Naive thymus-derived CD8-positive, alpha-beta T cell (primary cell): ENCODE measurements at places on chromosomes 1 and 21. TPM values are rescaled to one million over a fixed set of nuclear protein-coding genes. Genes with fewer than 3 reads are reported as not detected.

DNA sequence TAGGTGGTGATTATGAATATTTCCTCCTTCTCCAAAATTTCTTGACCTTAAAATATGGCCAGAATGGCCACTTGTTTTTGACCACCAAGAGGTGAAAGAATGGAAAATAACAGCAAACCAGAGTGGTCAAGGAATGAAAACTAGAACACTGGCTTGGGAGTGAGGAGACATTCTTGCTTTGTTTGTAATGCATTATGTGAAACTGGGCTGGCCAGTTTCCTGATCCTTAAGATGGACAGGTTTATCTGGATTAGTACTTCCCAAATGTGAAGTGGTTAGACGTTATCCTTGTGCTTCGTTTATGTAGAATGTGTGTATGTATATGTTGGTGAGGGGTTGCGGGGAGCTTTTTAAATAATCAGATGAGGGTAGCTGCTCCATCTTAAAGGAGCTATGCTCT lies 12.8 kb downstream of the PLA2G4A start:
- H3K4me1 ChIP-seq, result no peaks in the 10 kb centered on the region
- H3K36me3 ChIP-seq, result no peaks in the 10 kb centered on the region
- peaks cover 9% of the 10 kb centered on the region for H3K27me3 ChIP-seq
- no peak overlapping the region for H3K4me3 ChIP-seq
- H3K27ac ChIP-seq, result no peak overlapping the region

S100A14 gene
- polyA plus RNA-seq, result not detected

RGS1 gene
- 4.8 TPM for polyA plus RNA-seq

DNA sequence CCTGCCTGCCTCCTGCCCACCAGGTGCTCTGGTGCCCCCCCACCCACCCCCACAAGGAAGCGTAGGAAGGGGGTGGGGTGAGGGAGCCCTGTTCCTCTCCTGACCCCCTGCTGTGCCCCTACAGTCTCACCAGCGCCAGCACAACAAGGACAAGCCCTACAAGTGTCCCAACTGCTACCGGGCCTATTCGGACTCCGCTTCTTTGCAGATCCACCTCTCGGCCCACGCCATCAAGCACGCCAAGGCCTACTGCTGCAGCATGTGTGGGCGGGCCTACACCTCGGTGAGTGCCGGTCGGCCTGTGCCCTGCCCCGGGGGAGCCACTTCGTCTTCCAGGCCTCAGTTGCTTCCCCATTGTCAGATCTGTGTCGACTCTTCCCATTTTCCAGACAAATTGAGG lies 25.9 kb downstream of the A3GALT2 start:
- no peaks in the 10 kb centered on the region for H3K27me3 ChIP-seq
- peak overlapping the region; percentile 64 for H3K27ac ChIP-seq
- DNase-seq, result no peak
- H3K36me3 ChIP-seq, result peaks cover 56% of the 10 kb centered on the region
- H3K4me1 ChIP-seq, result peaks cover 6% of the 10 kb centered on the region
- no peak overlapping the region for H3K4me3 ChIP-seq

DNA sequence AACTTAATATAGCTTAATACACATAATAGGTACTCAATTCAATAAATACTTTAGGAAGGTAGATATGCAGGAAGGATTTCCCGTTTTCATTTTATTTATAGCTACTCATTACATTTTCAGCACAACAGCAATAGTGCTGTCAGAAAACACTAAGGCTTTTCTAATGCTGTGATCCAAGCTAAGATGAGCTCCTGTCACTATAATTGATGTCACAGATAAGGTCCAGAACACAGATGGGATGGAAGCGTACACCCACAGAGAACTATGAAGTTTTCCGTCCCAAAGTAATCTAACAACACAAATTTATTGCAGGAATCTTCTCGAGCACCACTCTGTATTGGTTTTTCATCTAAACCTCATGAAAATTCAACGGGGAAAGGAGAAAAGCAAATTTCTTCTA lies 13.6 kb downstream of the AUNIP start:
- DNase-seq, result no peak
- no peaks in the 10 kb centered on the region for H3K36me3 ChIP-seq
- no peak overlapping the region for H3K27ac ChIP-seq
- H3K4me3 ChIP-seq, result no peak overlapping the region
- H3K4me1 ChIP-seq, result no peaks in the 10 kb centered on the region

DNA sequence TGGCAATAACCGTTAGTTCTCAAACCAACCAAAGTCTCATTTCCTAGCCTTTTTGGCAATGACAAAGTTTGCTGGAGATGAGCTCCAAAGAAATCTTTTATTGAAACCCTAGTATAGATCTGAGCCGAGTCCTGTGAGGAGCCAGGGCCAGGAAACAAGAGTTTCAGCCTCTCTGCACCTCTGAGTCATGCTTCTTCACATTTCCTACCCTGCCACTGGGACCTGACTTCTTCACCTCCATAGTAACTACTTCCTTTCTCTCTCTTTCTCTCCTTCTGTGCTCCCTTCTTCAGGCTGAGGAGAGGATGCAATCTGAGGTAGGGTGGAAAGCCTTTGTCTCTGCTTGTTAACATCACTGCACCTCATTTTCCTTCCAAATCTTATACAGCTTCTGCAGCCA lies 38.7 kb upstream of the IPO9 start:
- H3K27ac ChIP-seq, result no peak overlapping the region
- H3K27me3 ChIP-seq, result no peaks in the 10 kb centered on the region
- H3K4me1 ChIP-seq, result peaks cover 6% of the 10 kb centered on the region
- H3K4me3 ChIP-seq, result no peak overlapping the region
- no peak for DNase-seq

C1orf94 gene
- not detected for polyA plus RNA-seq

F5 gene
- not detected for polyA plus RNA-seq

C8B gene
- polyA plus RNA-seq, result not detected

DNA sequence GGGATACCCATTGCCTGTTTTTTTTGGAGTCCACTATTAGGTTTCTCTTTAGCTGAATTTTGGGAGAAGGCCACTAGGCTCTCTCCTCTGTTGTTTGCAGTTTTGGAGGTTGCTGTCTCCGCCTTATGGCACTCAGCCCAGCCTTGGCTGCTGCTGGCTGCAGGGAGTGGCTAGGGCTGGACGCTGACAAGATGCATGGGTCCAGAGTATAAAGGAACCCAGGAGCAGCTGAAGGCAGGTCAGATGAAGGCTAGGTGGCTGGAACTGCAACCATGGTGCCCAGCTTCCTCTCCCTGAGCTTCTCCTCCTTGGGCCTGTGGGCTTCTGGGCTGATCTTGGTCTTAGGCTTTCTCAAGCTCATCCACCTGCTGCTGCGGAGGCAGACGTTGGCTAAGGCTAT lies at the start of gene CYP4B1:
TSS of gene CYP4B1 (plus strand) at position 237 of the 400 bp plus-strand sequence. CDS start at position 273, 36 bp downstream.
- no peaks in the 10 kb centered on the region for H3K4me1 ChIP-seq
- no peak within 1 kb of the TSS for H3K4me3 ChIP-seq
- no peak within 1 kb of the TSS for H3K27ac ChIP-seq
- no peaks in the 10 kb centered on the region for H3K36me3 ChIP-seq
- no peak for DNase-seq
- H3K27me3 ChIP-seq, result peaks cover 23% of the 10 kb centered on the region

DNA sequence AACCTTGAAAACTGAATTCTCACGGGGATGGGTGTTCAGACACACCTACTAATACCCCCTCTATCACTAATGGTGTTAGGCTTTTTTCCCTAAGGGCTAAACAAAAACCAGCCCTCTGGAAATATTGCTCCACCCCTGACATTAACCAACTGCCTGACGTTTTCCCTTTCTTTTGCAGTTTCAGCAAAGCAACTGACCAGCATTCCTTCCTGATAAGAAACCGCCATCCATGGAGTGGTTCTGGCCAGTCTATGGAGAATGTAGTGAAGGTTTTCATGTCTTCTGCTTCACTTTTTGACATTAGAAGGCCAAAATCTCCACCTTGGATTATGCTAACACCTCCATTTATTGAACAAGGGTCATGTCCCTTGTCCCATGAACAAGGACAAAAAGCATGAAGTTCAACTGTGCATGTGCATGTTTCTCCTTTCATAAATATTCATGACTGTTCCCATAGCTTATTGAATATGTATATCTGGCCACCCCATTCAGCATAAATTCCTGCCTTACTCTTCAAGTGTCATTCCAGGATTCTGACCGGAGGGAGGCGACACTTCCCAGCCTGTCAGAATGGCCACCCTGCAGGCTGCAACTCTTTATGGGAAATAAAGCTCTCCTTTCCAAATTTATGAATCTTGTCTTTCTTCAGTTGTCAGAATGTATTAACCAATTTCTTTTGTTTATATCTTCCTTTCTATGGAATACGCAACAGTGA lies 314.3 kb downstream of the HHIPL2 start:
- DNase-seq, result no peak
- H3K4me3 ChIP-seq, result no peak overlapping the region
- H3K27me3 ChIP-seq, result no peaks in the 10 kb centered on the region

TLR5 gene
- 1.2 TPM for polyA plus RNA-seq

DNA sequence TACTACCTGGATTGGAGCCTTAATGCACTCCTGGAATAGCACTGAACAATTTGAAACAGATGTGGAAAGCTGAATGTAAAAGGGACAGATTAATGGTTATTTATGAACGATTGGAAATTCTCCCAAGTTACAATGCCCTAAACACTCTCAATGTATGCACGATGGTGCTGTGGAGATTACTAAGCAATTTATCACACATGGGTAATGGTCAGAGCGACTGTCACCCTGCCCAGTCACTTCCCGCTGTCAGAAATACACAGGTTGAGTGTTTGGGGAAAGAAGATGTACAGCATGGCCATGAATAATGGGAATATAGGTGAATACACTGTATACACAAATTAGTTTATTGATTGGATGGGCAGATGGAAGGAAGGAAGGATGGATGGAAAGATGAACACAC lies 342.4 kb downstream of the VAV3 start:
- H3K4me3 ChIP-seq, result no peak overlapping the region
- H3K4me1 ChIP-seq, result no peaks in the 10 kb centered on the region
- DNase-seq, result no peak
- peaks cover 5% of the 10 kb centered on the region for H3K36me3 ChIP-seq

KCNC4 gene
- 3.1 TPM for polyA plus RNA-seq

GRCh38 chr1:95584315-95584714 lies 350.3 kb downstream of the RWDD3 start:
- no peak overlapping the region for H3K4me3 ChIP-seq
- DNase-seq, result no peak
- H3K4me1 ChIP-seq, result no peaks in the 10 kb centered on the region
- no peaks in the 10 kb centered on the region for H3K36me3 ChIP-seq
- no peak overlapping the region for H3K27ac ChIP-seq
- H3K27me3 ChIP-seq, result no peaks in the 10 kb centered on the region

MASP2 gene
- polyA plus RNA-seq, result not detected

DNA sequence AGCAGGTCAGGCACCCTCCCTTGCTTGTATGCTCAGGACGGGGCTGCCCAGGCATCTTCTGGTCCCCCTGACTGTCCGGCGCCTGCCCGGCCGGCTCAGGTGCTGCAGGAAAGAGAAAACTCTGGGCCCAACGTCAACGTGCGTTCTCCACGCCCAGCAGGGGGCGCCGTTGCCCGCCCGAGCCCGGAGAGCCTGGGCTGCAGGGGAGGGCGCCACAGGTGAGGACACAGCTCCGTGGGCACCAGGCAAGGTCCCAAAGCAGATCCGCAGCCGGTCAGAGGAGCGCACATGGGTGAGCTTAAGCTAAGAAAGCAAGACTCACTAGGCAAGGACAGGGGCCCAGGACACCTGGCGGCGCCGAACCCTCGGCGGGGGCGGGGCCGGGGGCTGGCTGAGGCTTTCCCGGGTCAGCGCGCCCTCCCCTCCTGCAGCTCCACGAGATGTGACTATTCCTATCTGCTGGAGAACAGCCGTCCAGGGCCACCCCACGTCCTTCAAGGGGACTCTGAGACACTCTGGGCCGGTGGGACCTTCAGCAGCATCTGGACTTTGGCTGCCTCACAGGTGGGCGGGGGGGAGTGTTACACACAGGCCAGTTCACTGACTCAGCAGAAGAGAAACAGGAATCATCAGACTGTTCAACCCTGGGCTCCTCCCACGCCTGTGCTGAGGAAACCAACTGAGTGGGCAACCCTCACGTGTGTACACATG lies 29.3 kb downstream of the KRTAP10-1 start:
- H3K4me1 ChIP-seq, result no peaks in the 10 kb centered on the region
- no peak overlapping the region for H3K27ac ChIP-seq
- peak overlapping the region; percentile 28 for H3K4me3 ChIP-seq
- no peaks in the 10 kb centered on the region for H3K27me3 ChIP-seq
- H3K36me3 ChIP-seq, result no peaks in the 10 kb centered on the region
- peak; percentile 86 for DNase-seq

DNA sequence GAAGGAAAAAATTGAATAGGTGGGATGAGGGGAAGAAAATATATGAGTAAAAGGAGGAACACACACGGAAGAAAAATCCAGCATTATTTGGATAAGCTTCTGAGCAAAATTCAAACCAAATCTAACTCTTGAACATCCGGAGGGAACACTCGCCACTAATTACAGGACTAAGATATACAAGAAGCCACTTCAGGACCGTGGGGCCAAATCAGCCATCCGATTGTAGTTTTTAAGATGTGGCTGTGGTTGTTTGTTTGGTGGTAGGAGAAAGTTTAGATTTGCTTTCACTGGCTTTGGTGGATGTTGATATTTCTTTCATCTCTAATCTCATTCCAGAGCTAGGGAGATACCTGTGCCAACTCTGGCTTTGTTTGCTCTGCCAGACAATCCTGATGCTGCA lies 43.7 kb upstream of the ADAMTS1 start:
- no peak overlapping the region for H3K27ac ChIP-seq
- H3K4me3 ChIP-seq, result no peak overlapping the region
- DNase-seq, result no peak
- no peaks in the 10 kb centered on the region for H3K4me1 ChIP-seq

DNA sequence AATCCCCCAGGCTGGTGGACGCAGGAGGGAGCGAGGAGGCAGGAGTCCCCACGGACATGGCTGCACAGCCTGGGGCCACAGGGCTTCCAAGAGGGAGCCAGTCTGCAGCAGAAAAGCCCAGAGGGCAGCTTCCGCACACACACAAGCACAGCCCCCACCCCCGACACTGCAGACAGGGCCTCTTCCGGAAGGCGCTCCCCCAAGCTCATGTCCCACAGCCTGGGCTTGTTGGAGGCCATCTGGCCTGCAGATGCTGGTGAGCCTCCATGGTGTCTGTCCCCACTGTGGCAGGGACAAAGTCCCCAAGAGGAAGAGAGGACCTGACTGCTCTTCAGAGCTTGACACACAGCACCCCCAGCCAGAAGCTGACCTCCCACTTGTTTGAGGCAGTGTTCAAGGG lies 13.4 kb upstream of the KIAA1614 start:
- H3K36me3 ChIP-seq, result no peaks in the 10 kb centered on the region
- no peaks in the 10 kb centered on the region for H3K4me1 ChIP-seq
- H3K27ac ChIP-seq, result no peak overlapping the region

GRCh38 chr1:205298191-205298994 lies 23.2 kb downstream of the NUAK2 start:
- peaks cover 31% of the 10 kb centered on the region for H3K4me1 ChIP-seq
- no peak for DNase-seq

GRCh38 chr21:32101277-32101676 lies 177.6 kb downstream of the MIS18A start:
- H3K27me3 ChIP-seq, result peaks cover 3% of the 10 kb centered on the region
- no peaks in the 10 kb centered on the region for H3K36me3 ChIP-seq
- no peak overlapping the region for H3K27ac ChIP-seq
- H3K4me1 ChIP-seq, result no peaks in the 10 kb centered on the region
- H3K4me3 ChIP-seq, result no peak overlapping the region
